ENCODE measurements at places on chromosomes 1 and 21. TPM values are rescaled to one million over a fixed set of nuclear protein-coding genes. Genes with fewer than 3 reads are reported as not detected.
A peak's percentile ranks its signal among the peaks of the same experiment; 100 is the strongest.

DNA sequence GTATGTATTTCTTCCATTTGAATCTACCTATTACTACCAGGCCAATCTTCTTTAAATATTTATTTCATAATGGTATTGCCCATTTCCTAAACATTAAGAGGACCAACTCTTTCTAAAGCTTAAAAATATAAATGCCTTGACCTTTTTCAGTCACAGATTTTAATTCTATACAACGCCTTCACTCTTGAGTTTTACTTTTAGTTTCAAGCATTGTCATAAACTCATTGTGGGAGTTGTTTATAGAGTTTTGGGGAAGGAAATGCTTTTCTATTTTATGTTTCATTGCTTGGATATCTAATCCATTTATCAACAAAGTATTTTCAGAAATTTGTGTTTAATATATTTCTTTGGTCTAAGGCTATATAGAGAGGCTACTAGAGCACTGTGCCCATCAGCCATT, 155.8 kb downstream of the DPYD start:
- H3K27ac ChIP-seq: no peak overlapping the region
- H3K36me3 ChIP-seq: no peaks in the 10 kb centered on the region
- H3K4me3 ChIP-seq: no peak overlapping the region

ADGRB2 gene
- 1.3 TPM for total RNA-seq

GRCh38 chr21:25457946-25458345, 149.3 kb downstream of the MRPL39 start:
- DNase-seq: no peak
- no peaks in the 10 kb centered on the region for H3K36me3 ChIP-seq
- no peaks in the 10 kb centered on the region for H3K4me1 ChIP-seq
- H3K4me3 ChIP-seq: no peak overlapping the region
- no peak overlapping the region for H3K27ac ChIP-seq

DNA sequence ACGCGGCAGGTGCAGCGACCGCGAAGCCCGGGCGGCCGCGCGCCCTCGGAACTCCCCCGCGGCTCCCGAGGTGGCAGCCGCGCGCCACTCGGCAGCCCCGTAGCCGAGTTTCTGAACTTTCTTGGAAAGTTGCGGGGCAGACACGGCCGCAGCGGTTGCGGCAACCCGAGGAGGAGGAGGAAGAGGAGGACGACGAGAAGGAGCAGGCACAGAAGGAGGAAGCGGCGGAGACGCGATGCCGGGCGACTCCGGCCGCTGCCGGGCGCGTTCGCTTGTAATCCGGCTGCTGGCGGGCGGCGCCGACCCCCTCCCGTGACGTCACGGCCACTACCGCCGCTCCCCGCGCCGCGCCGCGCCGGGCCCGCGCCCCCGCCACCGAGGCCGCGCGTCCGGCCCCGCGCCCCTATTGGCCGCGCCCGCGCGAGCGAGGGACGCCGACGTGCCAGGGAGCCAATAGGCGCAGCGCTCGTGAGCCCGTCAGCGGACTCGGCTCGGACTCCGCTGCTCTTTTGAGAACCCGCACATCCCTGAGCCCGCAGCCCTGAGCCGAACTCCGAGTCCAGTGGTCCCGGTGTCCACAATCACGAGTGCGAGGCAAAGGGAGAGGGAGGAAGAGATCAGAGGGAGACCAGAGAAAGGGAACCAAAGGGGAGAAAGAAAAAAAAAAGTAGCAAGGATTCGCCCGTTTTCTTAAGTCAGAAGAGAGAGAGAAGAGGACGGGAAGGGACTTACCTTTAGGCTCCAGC, 736 bp upstream of the BARHL2 start:
- H3K27ac ChIP-seq: no peak overlapping the region
- peaks cover 6% of the 10 kb centered on the region for H3K27me3 ChIP-seq
- H3K4me3 ChIP-seq: peak overlapping the region; percentile 30

- no peaks in the 10 kb centered on the region for H3K36me3 ChIP-seq
- DNase-seq: no peak
- peak overlapping the region; percentile 88 for H3K4me3 ChIP-seq
Observed at GRCh38 chr21:34890470-34890723, 158.7 kb downstream of the RUNX1 start.

DNA sequence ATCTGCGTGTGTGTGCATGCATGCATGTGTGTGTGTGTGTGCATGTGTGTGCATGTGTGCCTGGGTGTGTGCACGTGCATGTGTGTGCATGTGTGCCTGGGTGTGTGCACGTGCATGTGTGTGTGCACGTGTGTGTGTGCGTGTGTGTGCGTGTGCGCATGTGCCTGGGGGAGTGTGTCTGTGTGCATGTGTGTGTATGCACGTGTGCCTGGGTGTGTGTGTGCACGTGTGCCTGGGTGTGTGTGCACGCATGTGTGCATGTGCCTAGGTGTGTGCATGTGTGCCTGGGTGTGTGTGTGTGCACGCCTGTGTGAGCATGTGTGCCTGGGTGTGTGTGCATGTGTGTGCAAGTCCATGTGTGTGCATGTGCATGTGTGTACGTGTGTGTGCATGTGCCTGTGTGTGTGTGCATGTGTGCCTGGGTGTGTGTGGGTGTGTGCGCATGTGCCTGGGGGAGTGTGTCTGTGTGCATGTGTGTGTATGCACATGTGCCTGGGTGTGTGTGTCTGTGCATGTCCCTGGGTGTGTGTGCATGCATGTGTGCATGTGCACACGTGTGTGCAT, 29.3 kb upstream of the COL6A2 start:
- H3K27ac ChIP-seq: no peak overlapping the region
- peaks cover 4% of the 10 kb centered on the region for H3K27me3 ChIP-seq
- no peaks in the 10 kb centered on the region for H3K36me3 ChIP-seq
- no peak overlapping the region for H3K4me3 ChIP-seq
- H3K4me1 ChIP-seq: no peaks in the 10 kb centered on the region

OR6N1 gene
- not detected for total RNA-seq

DNA sequence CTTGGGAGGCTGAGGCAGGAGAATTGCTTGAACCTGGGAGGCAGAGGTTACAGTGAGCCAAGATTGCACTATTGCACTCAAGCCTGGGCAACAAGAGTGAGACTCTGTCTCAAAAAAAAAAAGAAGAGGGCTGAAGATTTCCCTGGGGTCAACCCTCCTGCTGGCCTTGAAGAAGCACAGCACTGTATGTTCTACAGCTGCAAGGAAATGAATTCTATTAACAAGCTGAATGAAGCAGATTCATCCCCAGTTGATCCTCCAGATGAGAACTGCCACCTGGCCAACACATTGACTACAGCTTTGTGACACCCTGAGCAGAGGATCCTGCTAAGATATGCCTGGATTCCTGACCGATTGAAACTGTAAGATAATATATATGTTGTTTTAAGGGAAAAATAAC, 129.5 kb downstream of the ADSS2 start:
- H3K4me3 ChIP-seq: no peak overlapping the region
- no peak for DNase-seq
- no peaks in the 10 kb centered on the region for H3K27me3 ChIP-seq
- peak overlapping the region; percentile 88 for H3K27ac ChIP-seq
- no peaks in the 10 kb centered on the region for H3K4me1 ChIP-seq
- H3K36me3 ChIP-seq: no peaks in the 10 kb centered on the region

DNA sequence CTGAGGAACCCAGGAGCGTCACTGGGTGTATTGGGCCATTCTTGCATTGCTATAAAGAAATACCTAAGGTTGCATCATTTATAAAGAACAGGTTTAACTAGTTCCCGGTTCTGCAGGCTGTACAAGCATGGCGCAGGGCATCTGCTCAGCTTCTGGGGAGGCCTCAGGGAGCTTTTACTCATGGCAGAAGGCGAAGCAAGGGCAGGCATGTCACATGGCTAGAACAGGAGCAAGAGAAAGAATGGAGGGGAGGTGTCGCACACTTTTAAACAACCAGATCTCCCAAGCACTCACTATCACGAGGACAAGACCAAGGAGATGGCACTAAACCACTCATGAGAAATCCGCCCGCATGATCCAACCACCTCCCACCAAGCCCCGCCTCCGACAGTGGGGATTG, 65.2 kb downstream of the PSMG1 start:
- H3K4me1 ChIP-seq: no peaks in the 10 kb centered on the region
- no peak overlapping the region for H3K27ac ChIP-seq

- H3K36me3 ChIP-seq: no peaks in the 10 kb centered on the region
- H3K4me1 ChIP-seq: no peaks in the 10 kb centered on the region
Observed at GRCh38 chr1:88780485-88780884, 96.4 kb downstream of the PKN2 start.

CLCNKA gene
- 0.33 TPM for total RNA-seq

SPRR2E gene
- not detected for total RNA-seq

PDZK1IP1 gene
- 42.3 TPM for total RNA-seq

SEMA4A gene
- total RNA-seq: 21.5 TPM

NUDC gene
- 47.9 TPM for total RNA-seq

S100A13 gene
- total RNA-seq: 221 TPM

VHLL gene
- total RNA-seq: not detected

RIPK4 gene
- total RNA-seq: 15.7 TPM

DNA sequence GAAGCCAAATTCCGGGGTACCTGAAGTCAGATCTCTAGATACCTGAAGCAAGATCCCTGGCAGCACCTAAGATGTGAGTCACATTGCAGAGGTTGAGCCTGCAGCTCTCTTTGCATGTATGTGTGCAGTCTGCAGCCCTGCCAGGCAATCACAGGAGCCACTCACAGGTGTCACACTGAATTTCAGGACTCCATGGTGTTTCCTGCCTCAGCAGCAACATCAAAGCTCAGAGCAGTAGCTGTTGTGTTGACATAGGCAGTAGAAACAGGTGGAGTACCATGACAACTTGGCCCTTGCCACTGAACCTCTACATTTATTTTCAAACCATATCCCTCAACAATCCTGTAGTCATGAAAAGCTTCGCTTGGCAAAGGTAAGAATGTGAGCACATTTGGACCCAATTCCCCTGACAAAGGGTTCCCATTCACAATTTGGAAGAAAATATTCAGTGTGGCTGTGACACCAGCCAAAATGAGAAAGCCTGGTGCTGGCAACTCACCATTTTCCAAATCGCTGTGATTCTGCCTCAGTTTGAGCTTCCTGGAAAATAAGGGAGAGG, 419.8 kb upstream of the NFIA start:
- H3K27ac ChIP-seq: no peak overlapping the region
- no peaks in the 10 kb centered on the region for H3K27me3 ChIP-seq
- H3K4me1 ChIP-seq: no peaks in the 10 kb centered on the region
- DNase-seq: no peak

SPOCD1 gene
- total RNA-seq: 1.1 TPM

SEMA6C gene
- 2.9 TPM for total RNA-seq

DMRTA2 gene
- not detected for total RNA-seq

- no peak overlapping the region for H3K4me3 ChIP-seq
- no peaks in the 10 kb centered on the region for H3K4me1 ChIP-seq
- no peaks in the 10 kb centered on the region for H3K27me3 ChIP-seq
Observed at GRCh38 chr1:51955797-51956527, 34.5 kb downstream of the RAB3B start.

GRCh38 chr1:25028907-25029599, 99.0 kb upstream of the RUNX3 start:
- DNase-seq: no peak
- H3K27ac ChIP-seq: peak overlapping the region; percentile 3
- no peak overlapping the region for H3K4me3 ChIP-seq
- no peaks in the 10 kb centered on the region for H3K36me3 ChIP-seq
